Pons (tissue), 1 donor: ENCODE measurements at places on chromosomes 16 and 17.

GRCh38 chr16:57653936-57654335, 14.2 kb upstream of the ADGRG3 start:
- no peak for DNase-seq

GRCh38 chr17:64332502-64332901, 58.2 kb downstream of the PECAM1 start:
- DNase-seq, result no peak

- DNase-seq, result no peak
Observed at GRCh38 chr17:6474906-6475305, 30.7 kb downstream of the PIMREG start.

DNA sequence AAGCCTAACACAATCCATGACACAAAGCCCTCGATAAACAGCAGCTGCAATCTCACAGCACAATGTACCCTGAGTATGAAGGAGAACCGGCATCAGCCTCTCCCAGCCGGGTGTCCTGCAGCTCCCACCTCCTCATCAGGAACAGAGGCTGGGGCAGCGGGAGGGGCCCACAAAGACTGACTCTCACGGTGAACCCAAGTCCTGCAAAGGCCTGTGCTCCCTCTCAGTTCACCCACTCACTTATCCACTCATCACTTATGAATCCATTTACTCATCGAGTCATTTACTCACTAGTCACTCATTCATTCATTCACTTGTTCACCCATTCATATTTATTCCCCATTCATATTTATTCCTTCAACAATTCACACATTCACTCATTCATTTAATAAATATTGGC, 11.6 kb downstream of the ZNF423 start:
- DNase-seq, result no peak

DNA sequence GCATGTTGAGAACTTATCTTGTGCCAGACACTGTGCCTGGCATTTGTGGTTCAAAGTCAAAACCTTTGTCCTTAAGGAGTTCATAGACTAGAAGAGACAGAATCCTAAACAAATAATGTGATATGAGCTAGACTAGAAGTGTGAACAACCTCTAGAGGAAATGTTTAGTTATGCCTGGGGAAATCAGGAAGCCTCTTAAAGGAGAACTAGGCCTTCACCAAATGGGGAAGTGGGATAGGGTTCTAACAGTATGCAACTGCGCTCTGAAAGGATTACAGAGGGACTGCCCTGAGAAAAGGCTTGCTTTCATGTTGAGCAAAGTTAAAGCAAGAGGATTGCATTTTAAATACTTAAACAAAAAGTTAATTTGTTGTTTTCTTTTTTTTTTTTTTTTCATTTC, 4.9 kb downstream of the RUNDC1 start:
- peak; percentile 74 for DNase-seq

GRCh38 chr17:8158267-8159031, 4.3 kb downstream of the VAMP2 start:
- peak; percentile 95 for DNase-seq

GRCh38 chr17:54694287-54694887, 206.3 kb upstream of the TOM1L1 start:
- DNase-seq, result no peak

DNA sequence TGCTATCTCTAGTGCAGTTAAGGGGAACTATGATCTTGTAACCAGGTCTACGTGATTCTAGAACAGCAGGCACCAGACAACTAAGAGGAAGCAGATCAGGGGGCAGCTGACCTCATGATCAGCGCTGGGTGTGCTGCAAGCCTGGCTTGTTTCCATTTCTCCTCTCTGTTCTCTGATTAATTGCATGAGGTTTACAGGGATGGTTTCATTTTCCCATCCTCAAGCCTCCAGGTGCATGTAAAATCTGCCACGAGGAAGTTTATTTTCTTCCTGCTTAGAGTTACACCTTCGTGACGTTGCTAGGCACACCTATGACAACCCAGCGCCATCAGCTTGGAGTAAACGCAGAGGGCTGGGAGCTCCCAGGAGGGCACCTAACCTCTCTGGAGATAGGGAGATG, 4.3 kb upstream of the NUPR1 start:
- DNase-seq, result peak; percentile 69

DNA sequence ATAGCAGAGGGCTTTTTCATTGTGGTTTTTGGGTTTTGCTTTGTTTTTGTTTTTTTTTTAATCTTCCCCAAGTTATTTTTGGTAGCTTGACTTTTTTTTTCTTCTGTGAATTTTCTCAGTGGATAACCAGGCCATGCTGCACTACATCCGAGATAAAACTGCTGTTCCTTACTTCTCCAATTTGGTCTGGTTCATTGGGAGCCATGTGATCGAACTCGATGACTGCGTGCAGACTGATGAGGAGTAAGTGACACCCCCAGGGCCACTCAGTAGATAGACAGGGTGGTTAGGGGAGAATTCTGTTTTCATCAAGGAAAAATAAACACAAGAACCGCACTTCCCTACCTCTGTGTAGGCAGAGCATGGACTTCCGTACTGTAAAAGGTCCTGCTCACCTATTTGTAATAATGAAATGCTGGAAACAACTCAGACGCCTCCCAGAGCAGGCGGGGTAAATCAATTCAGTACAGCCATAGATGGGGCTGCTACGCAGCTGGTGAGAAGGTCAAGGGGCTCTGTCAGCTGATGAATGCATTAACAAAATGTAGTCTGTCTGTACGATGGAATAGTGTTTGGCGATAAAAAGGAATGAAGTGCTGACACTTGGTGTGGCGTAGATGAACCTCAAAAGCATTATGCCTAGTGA, 28.6 kb downstream of the CLEC16A start:
- DNase-seq, result no peak

DNA sequence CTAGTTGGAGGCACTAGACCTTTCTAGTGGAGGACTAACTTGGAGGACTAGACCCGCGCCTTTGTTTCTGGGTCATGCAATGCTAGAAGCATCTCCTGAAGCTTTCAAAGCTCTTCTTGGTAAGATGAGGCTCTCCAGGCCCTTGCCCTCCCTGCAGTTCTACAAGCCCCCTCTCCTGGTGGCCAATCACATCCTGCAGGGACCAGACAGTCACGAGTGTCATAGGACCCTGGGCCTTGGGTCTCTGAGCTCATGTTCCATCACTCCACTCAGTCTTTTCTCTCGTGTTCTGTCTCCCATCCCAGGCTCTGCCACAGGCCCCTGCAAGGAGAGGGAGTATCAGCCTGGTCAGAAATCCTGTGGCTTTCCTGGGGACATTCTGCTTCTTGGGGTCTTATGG, 119.6 kb downstream of the CYLD start:
- DNase-seq, result no peak

- DNase-seq, result no peak
Observed at GRCh38 chr17:50596191-50597037, 35.9 kb downstream of the CACNA1G start.

GRCh38 chr16:87674419-87674818, 72.1 kb downstream of the JPH3 start:
- DNase-seq, result no peak

DNA sequence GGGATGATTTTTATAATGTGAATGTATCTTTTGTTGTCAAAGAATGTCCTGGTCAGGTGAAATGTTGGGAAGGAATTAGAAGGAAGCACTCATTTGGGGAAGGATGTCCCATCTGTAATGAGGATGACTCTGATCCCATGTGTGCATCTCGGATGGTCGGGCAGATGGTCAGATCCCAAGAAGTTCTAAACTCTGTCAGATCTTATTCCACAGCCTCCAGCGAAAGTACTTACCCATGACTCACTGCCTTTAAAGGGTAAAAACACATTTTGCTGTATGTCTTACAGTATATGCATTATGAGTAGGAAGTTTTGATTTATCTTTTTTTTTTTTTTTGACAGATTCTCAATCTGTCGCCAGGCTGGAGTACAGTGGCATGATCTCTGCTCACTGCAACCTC, 548 bp upstream of the KRTAP4-11 start:
- no peak for DNase-seq

- no peak for DNase-seq
Observed at GRCh38 chr17:6170349-6170748, 100.2 kb downstream of the WSCD1 start.

- no peak for DNase-seq
Observed at GRCh38 chr17:76367642-76368041, 13.9 kb upstream of the PRPSAP1 start.

DNA sequence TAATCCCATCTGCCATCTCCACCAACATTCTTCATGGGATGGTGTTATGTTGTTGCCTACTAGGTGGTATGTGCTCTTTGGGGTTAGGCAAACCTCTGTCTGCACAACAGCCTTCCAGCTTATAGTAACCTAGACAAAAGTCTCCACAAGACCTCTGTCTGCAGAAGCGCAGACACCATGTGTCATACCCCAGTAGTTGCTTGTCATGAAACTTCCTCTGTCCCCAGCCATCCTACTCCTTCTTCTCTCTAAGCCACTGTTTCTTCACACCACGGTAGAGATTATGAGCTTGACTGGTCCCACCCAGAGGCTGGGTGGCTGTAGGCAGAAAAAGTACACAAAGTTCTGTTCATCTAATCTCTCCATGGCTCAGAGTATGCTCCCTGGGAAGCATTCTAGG, 100.3 kb downstream of the MAF start:
- no peak for DNase-seq

GRCh38 chr16:1899641-1900451, 18.4 kb downstream of the HS3ST6 start:
- no peak for DNase-seq

- no peak for DNase-seq
Observed at GRCh38 chr17:71325117-71325516, 795.7 kb upstream of the SOX9 start.

- DNase-seq, result peak; percentile 31
Observed at GRCh38 chr16:50696575-50697420, 3.4 kb downstream of the NOD2 start.

- no peak for DNase-seq
Observed at GRCh38 chr16:21276090-21276489, 2.0 kb downstream of the CRYM start.

DNA sequence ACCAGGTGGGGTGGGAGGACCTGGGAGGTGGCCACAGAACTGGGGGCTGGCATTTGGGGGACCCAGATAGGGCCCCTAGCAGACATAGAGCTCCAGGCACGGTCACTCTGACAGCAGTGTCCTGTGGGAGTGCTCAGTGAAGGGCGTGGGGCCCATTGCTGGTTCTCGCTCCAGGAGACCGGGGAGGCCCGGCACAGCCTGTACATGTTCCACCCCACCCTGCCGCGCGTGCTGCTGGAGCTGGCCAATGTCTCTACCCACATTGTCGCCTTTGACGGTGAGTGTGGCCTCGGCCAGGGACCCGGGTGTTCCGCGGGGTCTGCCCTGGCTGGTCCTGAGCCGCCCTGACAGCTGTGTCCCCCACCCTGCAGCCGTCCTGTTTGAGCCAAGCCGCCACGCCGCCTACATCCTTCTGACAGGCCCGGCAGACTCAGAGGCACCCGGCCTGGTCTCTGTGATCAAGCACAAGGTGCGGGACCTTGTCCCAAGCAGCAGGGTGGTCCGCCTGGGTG, 11.2 kb downstream of the RGS11 start:
- DNase-seq, result no peak

- DNase-seq, result no peak
Observed at GRCh38 chr17:14299280-14300141, 1.4 kb upstream of the HS3ST3B1 start.

DNA sequence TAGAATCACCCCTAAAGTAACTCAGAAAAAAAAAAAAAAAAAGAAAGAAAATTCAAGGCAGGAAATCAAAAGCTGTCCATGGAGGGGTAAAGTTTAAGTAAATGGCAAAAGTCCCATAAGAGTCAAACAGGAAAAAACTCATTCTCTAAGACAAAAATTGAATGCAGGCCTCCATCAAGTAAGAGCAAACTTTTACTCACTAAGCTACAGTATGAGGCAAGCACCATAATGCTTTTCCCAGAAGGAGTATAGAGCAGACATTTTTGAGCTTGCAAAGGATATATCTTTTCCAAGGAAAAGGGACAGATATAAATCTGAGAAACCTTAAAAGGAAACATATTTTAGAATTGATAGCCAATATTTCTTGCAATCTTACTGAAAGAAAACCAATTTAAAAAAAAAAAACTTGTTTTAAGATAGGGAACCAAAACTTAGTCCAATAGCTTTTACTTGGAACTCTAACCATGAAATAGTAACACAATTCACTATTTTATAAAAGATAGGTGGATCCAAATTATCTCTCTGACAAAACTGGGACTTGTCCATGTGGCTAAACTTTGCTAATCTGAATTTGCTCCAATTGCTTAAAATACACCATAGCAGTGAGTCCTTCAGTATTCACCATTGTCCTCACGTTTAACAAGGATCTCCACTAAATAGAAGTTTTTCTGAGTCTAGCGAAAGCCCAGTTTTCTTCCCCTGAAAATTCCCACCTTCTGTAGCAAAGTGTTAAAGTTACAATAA, 99.8 kb downstream of the CDH11 start:
- DNase-seq, result no peak

DNA sequence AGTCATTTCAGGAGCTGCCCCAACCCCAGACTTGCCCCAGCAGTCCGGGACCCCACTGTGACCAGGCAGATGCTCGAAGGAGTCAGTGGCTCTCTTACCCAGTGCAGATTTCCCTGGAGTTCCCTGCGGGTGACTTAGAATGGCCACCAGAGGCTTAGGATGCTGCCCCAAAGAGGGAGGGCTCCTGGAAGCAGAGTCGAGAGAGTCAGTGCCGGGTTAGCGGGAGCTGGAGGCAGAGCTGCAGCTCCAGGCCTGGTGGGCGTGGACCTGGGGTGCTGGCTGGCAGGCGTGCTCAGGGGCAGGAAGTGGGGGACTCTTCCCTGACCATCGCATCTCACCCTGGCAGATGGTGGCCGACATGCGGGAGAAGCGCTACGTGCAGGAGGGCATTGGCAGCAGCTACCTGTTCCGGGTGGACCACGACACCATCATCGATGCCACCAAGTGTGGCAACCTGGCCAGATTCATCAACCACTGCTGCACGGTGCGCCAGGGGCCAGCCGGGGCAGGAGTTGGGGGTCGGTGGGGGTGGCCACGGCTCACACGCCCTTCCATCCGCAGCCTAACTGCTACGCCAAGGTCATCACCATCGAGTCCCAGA, 1.6 kb upstream of the HSD3B7 start:
- no peak for DNase-seq

- DNase-seq, result no peak
Observed at GRCh38 chr16:85090181-85090580, 22.1 kb downstream of the CIBAR2 start.

DNA sequence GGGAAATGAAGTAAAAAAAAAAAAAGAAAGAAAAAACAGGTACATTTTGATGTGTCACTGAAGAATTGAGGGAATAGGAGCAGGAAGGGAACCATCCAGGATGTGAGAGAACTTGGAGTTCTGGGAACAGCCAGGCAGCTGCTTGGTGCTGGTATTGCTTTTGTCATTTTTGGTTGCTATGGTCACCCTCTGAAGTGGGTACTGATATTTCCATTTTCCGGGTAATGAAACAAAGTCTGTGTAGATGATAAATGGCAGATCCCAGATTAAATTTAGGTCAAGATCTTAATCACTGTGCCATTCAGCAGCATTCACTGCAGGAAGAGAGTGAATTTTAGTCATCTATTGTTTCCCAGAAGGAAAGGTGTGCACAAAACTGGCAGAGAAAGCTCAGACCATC, 93.6 kb downstream of the ABCA8 start:
- DNase-seq, result no peak
